Activated T-helper 1 cell treated with anti-CD3 and anti-CD28 coated beads, Interleukin-2, amount 50 U/mL, for 16 hours (primary cell): ENCODE measurements at places on chromosomes 5 and 9.

GRCh38 chr5:116772152-116772501 lies 197.5 kb upstream of the SEMA6A start:
- DNase-seq = no peak

DNA sequence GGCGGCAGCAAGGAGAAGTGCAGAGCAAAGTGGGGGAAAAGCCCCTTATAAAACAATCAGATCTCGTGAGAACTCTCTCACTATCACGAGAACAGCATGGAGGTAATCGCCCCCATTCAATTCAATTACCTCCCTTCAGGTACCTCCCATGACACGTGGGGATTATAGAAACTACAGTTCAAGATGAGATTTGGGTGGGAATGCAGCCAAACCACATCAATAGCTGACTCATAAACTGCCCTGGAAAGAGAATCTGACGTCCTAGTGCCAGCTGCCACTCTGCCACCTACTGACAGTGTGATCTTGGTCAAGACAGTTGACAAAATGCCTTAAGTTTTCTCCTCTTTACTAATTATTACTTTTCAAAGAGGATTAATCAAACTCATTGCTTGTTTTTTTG lies 128.3 kb downstream of the GPBP1 start:
- no peak for DNase-seq

- no peak for DNase-seq
Measured at GRCh38 chr5:173513521-173513991, 102.9 kb downstream of the BOD1 start.

- DNase-seq = no peak
Measured at GRCh38 chr9:18398038-18398437, 75.9 kb upstream of the ADAMTSL1 start.

GRCh38 chr5:124963236-124963919 lies 216.9 kb upstream of the ZNF608 start:
- no peak for DNase-seq

GRCh38 chr5:58182287-58182841 lies 277.5 kb downstream of the PLK2 start:
- no peak for DNase-seq

DNA sequence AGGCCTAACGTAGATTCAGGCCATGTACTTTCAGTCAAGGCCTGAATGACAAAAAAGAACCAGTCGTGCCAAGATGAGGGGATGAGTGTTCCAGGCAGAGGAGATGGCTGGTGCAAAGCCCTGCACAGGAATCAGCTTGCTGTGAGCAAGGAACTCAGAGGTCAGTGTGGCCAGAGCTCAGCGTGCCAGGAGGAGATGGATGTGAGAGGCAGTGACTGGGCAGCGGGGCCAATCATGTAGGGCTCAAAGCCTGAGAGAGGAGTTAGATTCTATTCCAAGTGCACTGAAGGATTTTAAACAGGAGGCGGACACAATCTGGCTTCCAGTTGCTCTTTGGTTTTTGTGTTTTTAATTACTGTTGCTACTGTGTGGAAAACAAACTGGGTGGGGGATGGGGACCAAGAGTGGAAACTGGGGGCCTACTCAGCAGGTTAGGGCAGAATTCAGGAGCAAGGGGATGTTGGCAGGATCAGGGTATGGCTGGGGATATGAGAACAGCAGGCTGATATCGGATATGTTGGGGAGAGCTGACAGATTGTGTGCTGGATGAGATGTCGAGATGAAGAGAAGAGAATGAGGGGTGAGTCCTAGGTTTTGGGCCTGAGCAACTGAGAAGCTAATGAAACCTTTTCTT lies 64.3 kb downstream of the ANGPTL2 start:
- DNase-seq = no peak

- no peak for DNase-seq
Measured at GRCh38 chr9:121294151-121294743, 26.3 kb downstream of the GSN start.

GRCh38 chr5:56279979-56280378 lies 46.8 kb upstream of the ANKRD55 start:
- no peak for DNase-seq

GRCh38 chr9:126979461-126979860 lies 64.9 kb downstream of the RALGPS1 start:
- no peak for DNase-seq

GRCh38 chr9:35675732-35676392 lies 2.1 kb downstream of the CA9 start:
- no peak for DNase-seq

GRCh38 chr9:117253261-117253660 lies 161.6 kb downstream of the ASTN2 start:
- DNase-seq = no peak

GRCh38 chr5:176679365-176680225 lies 32.3 kb downstream of the TSPAN17 start:
- DNase-seq = no peak

GRCh38 chr5:67118050-67118620 lies 78.5 kb downstream of the CD180 start:
- no peak for DNase-seq

- DNase-seq = no peak
Measured at GRCh38 chr9:78091731-78092130, 60.1 kb upstream of the GNAQ start.

- no peak for DNase-seq
Measured at GRCh38 chr5:140595538-140596300, 31.1 kb downstream of the SLC35A4 start.

DNA sequence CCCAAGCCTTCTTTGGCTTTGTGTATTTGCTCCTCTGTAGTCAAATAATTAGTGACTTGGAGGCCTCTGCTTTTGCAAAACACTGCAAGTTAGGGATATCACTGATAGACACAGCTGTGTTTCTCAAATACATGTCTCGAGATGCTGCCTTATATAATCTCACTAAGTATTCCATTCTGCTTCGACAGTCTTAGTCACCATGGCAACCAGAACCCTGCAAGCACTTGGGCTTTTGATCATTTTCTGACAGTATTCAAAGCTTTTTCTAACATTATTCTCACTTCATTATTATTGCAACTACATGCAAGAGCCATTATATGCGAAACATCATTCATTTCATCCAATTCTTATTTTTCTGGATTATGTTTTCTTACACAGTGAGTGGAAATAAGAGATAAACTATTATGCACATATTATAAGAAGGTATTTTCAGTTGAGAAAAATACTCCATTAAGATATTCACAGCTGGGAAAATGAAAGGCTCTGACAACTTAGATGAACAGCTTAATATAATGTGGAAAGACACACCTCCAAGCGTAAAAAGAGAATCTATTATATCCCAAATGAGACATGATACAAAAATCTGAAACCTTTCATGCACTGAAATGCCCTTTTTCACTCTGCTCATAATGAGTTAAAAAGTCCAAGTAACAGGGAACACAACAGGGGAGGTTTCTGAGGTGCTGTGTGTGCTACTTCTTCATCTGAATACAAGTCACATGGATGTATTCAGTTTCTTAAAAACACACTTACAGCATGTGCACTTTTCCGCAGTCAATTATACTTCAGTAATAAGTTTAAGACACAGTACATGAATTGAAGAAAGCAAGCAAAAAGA lies 93.9 kb downstream of the SCAI start:
- DNase-seq = no peak

- DNase-seq = no peak
Measured at GRCh38 chr9:126516936-126517832, 96.5 kb upstream of the LMX1B start.

- no peak for DNase-seq
Measured at GRCh38 chr9:97636903-97637302, 3.3 kb downstream of the NCBP1 start.

GRCh38 chr5:119828541-119828940 lies 199.2 kb downstream of the FAM170A start:
- DNase-seq = no peak

- no peak for DNase-seq
Measured at GRCh38 chr5:3394891-3395599, 200.6 kb upstream of the IRX1 start.

GRCh38 chr9:137783521-137783920 lies 94.1 kb upstream of the CACNA1B start:
- DNase-seq = no peak

- no peak for DNase-seq
Measured at GRCh38 chr5:174329738-174330137, 284.2 kb downstream of the NSG2 start.

GRCh38 chr5:4144411-4145007 lies 548.9 kb downstream of the IRX1 start:
- no peak for DNase-seq

DNA sequence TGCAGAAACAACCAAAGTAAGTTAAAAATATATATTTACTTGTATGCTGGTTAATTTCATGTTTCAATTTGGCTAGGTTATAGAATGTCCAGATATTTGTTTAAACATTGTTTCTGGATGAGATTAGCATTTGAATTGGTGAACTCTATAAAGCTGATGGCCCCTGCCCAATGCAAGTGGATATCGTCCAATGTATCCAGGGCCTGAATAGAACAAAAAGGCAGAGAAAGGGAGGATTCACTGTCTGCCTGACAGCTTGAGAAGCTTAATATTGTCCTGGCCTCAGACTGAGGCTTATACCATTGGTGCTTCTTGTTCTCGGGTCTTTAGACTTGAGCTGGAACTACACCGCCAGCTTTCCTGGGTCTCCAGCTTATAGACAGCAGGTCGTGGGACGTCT lies 446.7 kb upstream of the ACTBL2 start:
- no peak for DNase-seq
